SJSA1 (cell line): ENCODE measurements at places on chromosomes 1 and 21. TPM values are rescaled to one million over a fixed set of nuclear protein-coding genes. Genes with fewer than 3 reads are reported as not detected.

METTL18 gene
- total RNA-seq, result 5.3 and 10.1 TPM in 2 replicates

PTGER3 gene
- 13.2 and 14.9 TPM in 2 replicates for total RNA-seq

- H3K4me1 ChIP-seq, result peaks cover 26% of the 10 kb centered on the region
- H3K27me3 ChIP-seq, result no peaks in the 10 kb centered on the region
- H3K27ac ChIP-seq, result no peak overlapping the region
- peaks cover 9% of the 10 kb centered on the region; the same call in 1 of the 2 replicates for H3K36me3 ChIP-seq
- no peak for DNase-seq
These were observed 126.5 kb downstream of the NPHP4 start for GRCh38 chr1:5865774-5866173.

GRCh38 chr21:23384679-23385078 is 2222.6 kb downstream of the MRPL39 start:
- no peak for DNase-seq
- H3K27me3 ChIP-seq, result no peaks in the 10 kb centered on the region
- no peak overlapping the region for H3K27ac ChIP-seq
- no peak overlapping the region for H3K4me3 ChIP-seq
- H3K4me1 ChIP-seq, result no peaks in the 10 kb centered on the region

GRCh38 chr1:117070124-117070523 is 10.0 kb downstream of the TTF2 start:
- H3K27me3 ChIP-seq, result no peaks in the 10 kb centered on the region
- no peak overlapping the region for H3K4me3 ChIP-seq
- peak overlapping the region; percentile 17; the same call in 1 of the 2 replicates for H3K27ac ChIP-seq
- no peak for DNase-seq
- 0 out of 2 replicates have a peak, but pooled peaks cover 6% of the 10 kb centered on the region for H3K4me1 ChIP-seq

FAM151A gene
- not detected in 2 replicates for total RNA-seq

- no peaks in the 10 kb centered on the region for H3K27me3 ChIP-seq
- no peak overlapping the region for H3K4me3 ChIP-seq
- no peaks in the 10 kb centered on the region for H3K4me1 ChIP-seq
- no peak for DNase-seq
- H3K36me3 ChIP-seq, result no peaks in the 10 kb centered on the region
These were observed 583.8 kb downstream of the NPHP4 start for GRCh38 chr1:5408401-5408800.

PPIE gene
- total RNA-seq, result 43.0 and 48.7 TPM in 2 replicates

GRCh38 chr1:60222360-60223115 is 149.0 kb upstream of the C1orf87 start:
- no peaks in the 10 kb centered on the region for H3K27me3 ChIP-seq
- H3K36me3 ChIP-seq, result no peaks in the 10 kb centered on the region
- H3K4me1 ChIP-seq, result no peaks in the 10 kb centered on the region
- no peak overlapping the region for H3K4me3 ChIP-seq
- H3K27ac ChIP-seq, result no peak overlapping the region

GRCh38 chr1:92484472-92485380 is 2.0 kb downstream of the GFI1 start:
- peaks cover 62% of the 10 kb centered on the region for H3K27me3 ChIP-seq

SEMA4A gene
- 0.16 and 1.8 TPM in 2 replicates for total RNA-seq

DNA sequence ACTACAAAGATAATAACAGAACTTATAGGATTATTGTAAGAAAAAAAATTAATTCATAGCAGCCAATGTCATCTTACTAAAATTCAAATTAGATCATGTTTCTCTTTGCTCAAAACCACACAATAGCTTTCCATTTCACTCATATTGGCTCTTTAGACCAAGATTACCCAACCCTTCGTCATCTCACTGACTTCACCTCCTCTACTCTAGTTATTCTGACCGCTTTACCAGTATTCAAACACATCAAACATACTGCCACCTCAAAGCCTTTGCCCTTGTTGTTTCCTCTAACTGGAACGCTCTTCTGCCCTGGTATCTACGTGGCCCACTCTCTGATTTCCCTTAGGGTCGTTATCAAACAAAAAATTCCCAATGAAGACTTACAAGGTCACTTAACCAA is 1.7 kb downstream of the ANGPTL3 start:
- H3K27ac ChIP-seq, result no peak overlapping the region
- no peak for DNase-seq
- H3K4me3 ChIP-seq, result no peak overlapping the region
- H3K27me3 ChIP-seq, result no peaks in the 10 kb centered on the region

SPRTN gene
- total RNA-seq, result 27.4 and 30.4 TPM in 2 replicates

MRPS14 gene
- total RNA-seq, result 28.9 and 33.6 TPM in 2 replicates

DTL gene
- total RNA-seq, result 36.7 and 59.4 TPM in 2 replicates

- peak overlapping the region; percentile 2; the same call in 1 of the 2 replicates for H3K27ac ChIP-seq
- H3K27me3 ChIP-seq, result no peaks in the 10 kb centered on the region
- H3K4me1 ChIP-seq, result peaks cover 32% of the 10 kb centered on the region
- no peaks in the 10 kb centered on the region for H3K36me3 ChIP-seq
- no peak overlapping the region for H3K4me3 ChIP-seq
These were observed 388.0 kb downstream of the PLPP3 start for GRCh38 chr1:56191369-56191768.

GRCh38 chr1:17347769-17348592 is 24.0 kb upstream of the PADI6 start:
- DNase-seq, result no peak
- no peaks in the 10 kb centered on the region for H3K27me3 ChIP-seq
- H3K36me3 ChIP-seq, result no peaks in the 10 kb centered on the region
- no peak overlapping the region for H3K27ac ChIP-seq

GRCh38 chr1:45834689-45835088 is 31.3 kb downstream of the MAST2 start:
- DNase-seq, result no peak
- H3K27me3 ChIP-seq, result no peaks in the 10 kb centered on the region
- no peaks in the 10 kb centered on the region for H3K4me1 ChIP-seq
